T-helper 22 cell (primary cell): ENCODE measurements at places on chromosomes 2 and 18.
A peak's percentile ranks its signal among the peaks of the same experiment; 100 is the strongest.

DNA sequence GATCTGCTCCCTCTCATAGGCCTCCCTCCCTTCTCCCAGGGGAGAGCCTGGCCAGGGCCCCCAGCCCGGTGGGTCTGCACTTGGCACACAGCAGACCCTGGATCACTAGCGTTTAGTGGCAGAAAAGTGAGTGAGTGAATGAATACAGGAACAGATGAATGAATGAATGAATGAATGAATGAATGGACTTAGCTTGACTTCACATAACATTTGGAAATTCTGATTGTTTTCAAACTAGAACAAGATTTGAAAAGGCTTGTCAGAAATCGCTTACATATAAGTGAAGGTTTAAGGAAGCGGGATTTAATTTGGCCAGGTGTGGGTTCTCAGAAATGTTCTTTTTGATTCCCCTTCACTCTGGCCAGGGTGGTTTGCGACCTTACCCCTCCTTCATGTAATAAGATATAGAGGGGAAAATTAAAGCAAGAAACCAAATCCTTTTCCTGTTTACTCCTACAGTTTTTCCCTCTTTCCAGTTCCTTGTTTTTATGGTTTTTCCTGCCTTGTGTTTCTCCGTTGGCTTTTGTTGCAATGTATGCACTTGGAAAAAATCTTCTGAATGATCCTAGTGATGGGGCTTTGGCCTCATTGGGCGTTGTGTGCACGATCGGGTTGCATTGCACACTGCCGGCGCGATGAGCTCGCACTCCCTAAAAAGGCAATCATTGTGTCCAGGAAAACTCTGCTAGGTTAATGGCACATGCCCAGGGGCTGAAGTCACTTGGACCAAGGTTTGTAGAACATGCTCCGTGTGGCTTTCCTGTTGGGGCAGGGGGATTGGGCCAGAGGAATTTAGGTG, 16.4 kb downstream of the LRRFIP1 start:
- DNase-seq: no peak

GRCh38 chr2:33241581-33241980, 234.9 kb upstream of the RASGRP3 start:
- no peak for DNase-seq

DNA sequence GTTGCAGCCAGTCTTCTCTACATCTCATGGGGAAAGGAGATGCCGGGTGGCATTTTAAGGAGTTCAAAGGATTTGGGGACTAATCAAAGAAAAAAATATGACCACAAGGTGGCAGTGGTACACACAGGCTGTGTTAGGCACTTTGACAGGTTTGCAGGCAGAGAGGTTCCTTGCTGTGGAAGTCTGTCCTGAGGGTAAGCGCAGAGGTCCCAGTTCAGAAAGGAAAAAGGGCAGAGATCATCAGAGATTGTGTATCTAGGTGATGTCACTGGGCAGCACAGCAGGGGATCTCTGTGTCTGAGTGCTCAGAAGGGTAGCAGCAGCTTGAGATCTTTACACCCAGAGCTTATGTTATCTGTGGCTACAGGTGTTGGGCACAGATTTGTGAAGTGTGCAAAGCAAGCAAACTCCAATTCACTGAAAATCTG, 231.4 kb downstream of the LRRTM1 start:
- no peak for DNase-seq

DNA sequence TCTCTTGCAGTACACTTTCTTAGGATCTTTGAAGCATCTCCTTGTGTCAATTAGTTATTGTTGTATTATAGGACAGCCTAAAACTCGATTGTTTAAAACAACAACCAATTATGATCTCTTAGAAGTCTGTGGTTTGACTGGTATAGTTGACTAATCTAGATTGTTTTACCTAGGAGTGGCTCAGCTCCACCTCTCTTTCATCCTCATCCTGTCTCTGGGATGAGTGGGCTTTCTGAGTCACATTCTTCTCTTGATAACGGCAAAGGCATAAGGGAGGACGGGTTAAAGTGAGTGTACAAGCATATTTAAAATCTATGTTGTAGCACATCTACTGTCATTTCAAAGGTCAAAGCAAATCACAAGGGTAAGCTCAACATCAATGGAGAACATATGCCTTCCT, 102.3 kb upstream of the GULP1 start:
- no peak for DNase-seq

GRCh38 chr2:215431778-215432758, 3.8 kb downstream of the FN1 start:
- no peak for DNase-seq

DNA sequence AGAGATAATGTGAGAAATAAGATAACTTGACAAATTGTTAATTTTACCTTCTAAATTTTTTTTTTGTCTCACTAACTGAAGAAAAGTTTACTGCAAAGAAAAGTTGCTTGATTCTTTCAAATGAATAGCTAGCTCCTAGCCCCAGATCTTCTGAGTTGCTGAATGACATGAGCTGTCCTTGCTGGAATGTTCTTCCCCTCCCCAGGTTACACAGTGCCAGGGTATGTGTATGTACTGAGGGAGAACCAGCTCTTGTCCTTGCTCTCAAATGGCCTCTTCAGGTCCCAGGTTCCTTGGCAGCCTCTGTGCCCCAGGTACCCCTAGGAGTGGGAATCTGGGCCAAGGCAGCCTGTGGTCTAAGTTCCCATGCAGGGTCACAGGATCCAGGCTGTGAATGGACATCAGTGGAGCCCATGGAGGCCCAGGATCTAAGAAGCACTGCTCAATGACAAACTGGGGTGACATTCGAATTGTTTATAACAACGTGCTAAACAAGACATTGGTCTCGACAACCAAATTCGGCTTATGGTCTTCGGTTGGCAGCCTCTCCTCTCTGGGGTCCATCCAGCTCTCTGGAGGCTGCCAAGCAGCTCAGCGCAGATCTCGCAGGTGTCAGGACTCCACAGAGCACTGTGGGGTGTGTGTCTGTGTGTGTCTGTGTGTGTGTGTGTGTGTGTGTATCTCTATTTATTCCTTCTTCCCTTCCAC, 17.1 kb upstream of the INO80C start:
- no peak for DNase-seq

GRCh38 chr2:5176764-5177163, 515.4 kb upstream of the SOX11 start:
- no peak for DNase-seq

- DNase-seq: no peak
Observed at GRCh38 chr2:241204490-241204889, 16.0 kb downstream of the ANO7 start.

GRCh38 chr2:71802556-71802955, 345.1 kb downstream of the CYP26B1 start:
- no peak for DNase-seq

DNA sequence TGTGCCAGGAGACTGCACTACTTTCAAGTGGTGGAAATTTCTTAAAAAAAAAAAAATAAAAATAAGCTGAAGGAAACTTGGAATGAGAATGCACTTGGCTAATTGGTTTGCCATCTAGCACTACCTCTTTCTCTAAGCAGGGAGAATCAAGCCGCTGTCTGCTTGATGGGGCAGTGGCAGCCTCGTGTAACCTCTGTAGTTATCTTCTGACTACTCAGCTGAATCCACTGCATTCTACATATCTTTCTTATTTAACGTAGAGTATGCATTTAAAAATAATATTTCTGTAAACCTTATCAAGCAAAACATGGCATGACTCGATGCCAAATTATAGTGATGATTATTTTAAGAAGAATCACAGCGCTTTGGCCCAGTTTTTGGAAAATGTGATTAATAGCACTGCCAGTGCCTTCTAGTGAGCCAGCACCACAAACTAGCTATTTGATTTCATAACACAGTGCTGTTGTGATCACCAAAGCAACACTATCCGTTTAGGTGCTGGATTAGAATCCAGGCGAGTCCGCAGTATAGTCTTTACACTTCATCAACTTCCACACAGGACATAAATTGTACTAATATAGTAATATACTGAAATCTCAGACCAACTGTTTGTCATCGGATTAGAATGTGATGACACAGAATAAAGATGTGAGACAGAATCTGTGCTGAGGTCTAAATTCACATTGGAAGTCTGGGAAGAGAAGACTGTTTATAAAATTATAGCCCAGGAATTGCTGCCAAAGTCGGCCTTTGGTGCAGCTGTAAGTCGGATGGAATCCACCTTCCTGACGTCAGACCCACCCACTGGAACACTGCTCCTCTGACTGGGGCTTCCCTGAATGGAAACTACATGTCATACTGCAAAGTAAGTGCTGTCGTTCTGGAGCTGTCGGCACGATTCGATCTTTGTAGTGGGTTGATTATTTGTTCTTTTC, 136.5 kb upstream of the ETAA1 start:
- DNase-seq: no peak

- no peak for DNase-seq
Observed at GRCh38 chr2:20452551-20452950, 5.7 kb downstream of the RHOB start.

DNA sequence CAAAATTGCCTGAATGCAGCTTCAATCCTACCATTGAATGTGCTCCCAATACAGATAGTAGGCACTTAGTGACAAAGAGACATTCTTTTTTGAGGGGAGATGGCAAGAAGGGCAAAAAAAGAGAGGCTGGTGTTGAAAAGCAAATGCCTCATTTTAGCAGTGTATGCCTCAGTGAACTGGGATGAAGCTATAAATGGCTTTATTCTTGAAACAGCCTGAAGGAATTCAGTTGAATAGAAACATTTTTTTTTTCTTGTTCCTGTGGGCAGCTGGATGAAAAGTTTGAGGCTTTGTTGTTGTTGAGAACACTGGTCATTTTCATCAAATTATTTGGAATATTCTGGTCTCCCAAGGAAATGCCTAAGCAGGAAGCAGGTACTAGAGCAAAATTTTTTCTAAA, 228.9 kb downstream of the RNF144A start:
- no peak for DNase-seq

- DNase-seq: no peak
Observed at GRCh38 chr2:82879803-82880202, 1579.3 kb downstream of the SUCLG1 start.

DNA sequence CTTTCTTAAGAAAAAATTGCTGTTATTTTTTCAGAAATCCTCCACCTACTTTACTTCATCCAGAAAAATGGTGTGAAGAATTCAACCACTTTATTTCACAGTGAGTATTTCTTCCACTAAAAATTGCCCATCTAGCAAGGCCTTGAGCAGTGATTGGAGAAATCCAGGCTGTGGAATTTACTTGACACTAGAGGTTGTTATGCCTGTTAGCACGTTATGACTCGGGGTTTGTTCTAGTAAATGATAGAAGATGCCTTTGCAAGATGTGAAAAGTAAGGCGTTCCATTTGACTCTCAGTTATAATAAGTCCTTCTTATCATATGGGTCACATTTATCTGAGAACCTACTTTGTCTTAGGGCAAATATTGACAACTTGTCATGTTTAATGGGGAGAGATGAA, 157.4 kb downstream of the MYO3B start:
- DNase-seq: no peak

DNA sequence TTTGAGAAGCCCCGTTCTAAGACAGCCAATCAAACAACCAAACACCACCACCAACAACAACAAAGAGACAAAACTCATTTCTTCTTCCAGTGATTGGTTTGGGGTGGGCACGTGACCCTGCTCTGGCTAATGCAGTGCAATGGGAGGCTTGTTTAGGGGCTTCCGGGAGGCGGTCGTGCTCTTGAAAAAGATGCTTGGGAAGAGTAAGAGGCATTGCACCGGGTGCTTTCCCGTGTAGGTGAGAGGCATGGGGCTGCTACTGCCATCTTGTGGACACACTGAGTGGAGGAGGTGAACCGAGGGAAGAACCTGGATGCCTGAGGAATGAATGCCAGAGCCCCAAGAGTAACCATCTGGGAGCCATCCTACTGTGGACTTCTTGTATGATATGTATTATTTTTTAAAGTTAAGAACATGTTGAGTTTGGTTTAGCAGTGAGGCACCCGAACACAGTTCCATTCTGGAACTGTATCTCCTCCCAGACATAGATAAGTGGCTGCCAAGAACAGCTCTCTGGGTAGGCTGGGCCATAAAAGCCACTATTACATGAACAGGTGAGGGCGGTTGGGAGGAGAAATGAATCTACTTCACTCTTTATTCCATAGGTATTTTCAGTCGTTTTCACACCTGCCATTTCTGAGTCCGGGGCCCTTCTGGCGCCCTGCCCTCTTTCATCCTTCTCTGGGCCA, 19.1 kb upstream of the ARHGAP25 start:
- DNase-seq: no peak

- no peak for DNase-seq
Observed at GRCh38 chr2:238220892-238221521, 17.5 kb upstream of the ILKAP start.

GRCh38 chr2:165674780-165675179, 119.3 kb downstream of the GALNT3 start:
- no peak for DNase-seq

- peak; percentile 35 for DNase-seq
Observed at GRCh38 chr2:42493468-42494354, at the start of gene KCNG3. Gene KCNG3, minus strand, starts transcription at chr2:42493982. Its CDS starts 481 bp downstream, at chr2:42493501.

DNA sequence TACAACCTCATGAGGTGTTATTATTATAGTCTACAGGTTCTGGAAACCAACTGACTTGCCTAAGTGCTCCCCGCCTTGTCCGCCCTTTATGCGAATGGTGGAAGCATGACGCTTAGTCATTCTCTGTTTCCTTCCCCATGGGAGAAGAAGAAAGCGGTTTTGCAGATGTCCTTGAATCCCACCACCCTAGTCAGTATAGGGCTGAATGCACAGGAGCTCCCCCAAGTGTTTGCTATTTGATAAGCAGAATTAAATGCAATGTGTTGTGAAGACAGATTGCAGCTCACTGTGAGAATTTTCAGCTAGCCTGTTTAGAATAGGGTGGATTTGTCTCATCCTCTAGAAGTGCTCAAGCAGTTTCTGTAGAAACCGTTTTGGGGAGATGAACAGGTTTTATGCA, 652.0 kb downstream of the DCC start:
- no peak for DNase-seq

DNA sequence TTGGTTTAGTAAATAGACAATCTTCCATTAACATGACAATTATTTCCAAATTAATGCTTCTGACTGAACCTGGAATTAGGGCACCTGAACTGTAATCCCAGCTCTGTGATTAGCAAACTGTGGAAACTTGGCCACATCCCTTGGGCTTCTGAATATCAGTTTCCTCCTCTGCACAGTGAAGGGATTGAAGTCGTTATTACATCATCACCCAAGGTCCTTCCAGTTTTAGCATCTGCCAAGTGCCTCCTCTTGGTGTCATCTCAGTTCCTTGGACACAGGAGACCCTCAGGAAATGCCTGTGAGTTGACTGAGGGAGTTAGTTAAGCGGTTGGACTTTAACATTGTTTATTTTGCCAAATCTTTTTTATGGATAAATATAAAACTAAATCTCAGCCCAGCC, 64.8 kb downstream of the MOGAT1 start:
- DNase-seq: no peak

GRCh38 chr2:54824567-54824966, 101.1 kb downstream of the EML6 start:
- no peak for DNase-seq

- DNase-seq: no peak
Observed at GRCh38 chr2:28801726-28802125, 8.9 kb upstream of the SPDYA start.

DNA sequence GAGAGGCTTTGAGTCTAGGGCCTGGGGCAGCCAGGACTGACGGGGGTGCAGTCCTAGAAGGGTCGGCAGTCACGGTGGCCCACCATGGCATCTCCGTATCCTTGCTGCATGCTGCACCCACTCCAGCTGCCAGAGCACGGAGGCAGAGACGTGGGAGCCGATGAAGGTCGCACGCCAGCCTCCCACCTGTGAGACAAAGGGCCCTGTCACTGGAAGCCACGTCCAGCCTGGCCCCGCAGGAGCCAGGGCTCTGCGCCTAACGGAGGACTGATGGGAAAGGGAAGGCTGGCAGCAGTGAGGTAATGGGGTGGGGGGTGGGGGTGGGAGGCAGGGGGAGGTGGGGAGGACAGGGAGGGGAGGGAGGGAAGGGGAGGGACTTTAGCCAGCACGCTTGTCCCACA, 21.9 kb downstream of the ITM2C start:
- DNase-seq: no peak

- no peak for DNase-seq
Observed at GRCh38 chr2:197011801-197012641, 85.5 kb upstream of the PGAP1 start.
